RCC 7860 (cell line): ENCODE measurements at places on chromosomes 1 and 21.
A peak's percentile ranks its signal among the peaks of the same experiment; 100 is the strongest.

DNA sequence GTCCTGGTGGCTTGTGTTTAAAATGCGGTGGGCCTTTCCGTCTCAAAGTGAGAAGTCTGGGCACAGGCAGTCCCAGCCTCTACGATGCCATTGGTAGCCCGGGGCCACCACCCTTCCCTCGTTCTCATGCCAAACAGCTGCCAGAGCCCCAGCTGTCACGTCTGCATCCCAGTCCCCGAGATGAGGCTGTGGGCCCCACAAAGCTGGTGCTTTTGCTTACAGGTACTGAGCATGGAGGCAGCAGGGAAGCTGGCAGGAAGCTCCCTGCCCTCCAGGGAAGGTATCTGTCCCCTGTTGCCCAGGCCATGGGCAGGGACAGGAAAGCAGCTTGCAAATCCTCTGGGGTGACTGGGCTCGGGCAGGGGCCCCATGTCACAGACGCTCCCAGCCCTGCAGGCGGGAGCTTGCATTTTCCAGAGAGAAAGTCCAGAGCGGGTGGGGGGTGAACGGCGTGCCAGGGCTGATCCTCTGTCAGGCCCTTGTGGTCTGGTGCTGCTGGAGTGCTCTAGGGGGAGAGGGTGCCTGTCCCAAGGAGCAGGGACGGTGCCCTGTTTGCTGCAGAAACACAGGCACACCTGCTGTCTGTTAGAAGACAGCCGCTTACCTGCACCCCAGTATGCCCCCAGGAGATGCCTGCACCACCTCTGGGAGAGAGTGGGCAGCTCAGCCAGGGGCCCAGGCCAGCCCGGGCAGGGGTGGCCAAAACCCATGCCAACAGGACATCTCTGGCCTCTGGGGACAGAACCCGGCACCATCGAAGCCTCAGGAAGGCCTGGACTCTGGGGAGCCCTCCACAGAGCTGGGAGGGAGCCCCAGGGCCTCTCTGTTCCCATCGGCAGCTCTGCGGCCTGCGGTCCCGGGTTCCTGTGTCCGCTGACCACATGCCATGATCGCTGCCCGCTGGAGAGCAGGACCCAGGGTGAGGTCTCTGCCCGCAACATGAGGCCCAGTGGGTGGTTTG lies 45.9 kb downstream of the SLX9 start:
- no peak for DNase-seq

DNA sequence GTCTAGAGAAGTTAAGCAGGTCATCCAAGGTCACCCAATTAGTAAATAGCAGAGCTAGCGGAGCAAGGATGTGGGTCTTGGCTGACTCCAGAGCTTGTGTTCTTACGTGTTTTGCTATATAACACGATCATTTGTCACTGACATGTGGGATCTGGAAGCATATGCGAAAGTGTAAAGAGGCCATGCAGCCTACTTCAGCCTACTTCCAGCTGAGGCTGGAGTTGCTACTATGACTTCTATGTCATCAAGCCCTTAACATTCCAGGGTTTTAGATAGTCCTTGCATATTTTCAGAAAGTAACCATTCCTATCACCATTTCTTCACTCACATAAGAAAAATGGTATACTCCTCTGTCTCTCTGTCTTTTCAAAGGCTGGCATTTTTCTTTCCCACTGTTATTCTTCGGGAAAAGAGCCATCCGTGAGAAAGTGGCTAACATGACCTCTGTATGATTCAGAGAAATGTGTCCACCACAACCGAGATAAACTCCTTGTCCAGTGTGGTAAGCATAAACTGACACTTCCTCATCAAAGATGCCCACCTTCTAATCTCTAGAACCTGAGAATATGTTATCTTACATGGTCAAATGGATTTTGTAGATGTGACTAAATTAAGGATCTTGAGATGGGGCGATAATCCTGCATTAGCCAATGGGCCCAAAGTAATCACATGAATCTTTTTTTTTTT lies 24.0 kb upstream of the ABL2 start:
- no peak for DNase-seq

- DNase-seq = no peak
These were observed 175.9 kb downstream of the DPYD start for GRCh38 chr1:97744977-97745376.

- DNase-seq = peak; percentile 77
These were observed 25.7 kb downstream of the RAB7B start for GRCh38 chr1:205977402-205978014.

- no peak for DNase-seq
These were observed 30.9 kb downstream of the DISP1 start for GRCh38 chr1:222845763-222846162.

GRCh38 chr21:37159053-37159776 lies 86.2 kb downstream of the TTC3 start:
- DNase-seq = no peak

DNA sequence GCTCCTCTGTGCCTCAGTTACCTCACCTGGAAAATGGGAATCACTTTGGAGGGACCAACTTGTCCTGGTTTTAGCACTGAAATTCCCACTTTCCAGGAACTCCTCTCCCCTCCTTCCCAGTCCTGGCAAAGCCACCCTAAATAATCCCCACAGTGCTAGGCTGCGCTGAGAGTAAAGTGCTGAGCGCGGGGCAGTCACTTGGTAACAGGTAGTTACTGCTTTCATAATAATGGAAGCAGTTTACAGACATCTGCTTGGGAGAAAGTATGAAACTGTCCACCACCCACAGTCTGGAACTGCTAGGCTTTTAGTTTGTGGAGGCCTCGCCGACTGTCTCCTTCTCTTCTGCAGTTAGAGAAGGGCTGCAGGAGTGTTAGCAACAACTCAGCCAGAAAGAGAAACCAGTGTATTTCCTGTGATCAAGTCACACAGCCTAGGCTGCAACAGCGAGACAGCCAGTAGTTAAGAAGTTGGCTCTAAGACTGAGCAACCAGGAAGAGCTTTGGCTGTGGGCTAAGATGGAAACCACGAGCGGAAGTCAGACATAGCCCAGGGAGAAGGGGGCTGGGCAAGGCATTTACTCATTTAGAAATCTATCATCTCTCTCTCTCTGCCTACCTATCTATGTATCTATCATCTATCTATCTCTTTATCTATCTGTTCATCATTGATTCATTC lies 30.8 kb upstream of the ABCG1 start:
- DNase-seq = no peak

GRCh38 chr1:228140724-228141225 lies 696 bp downstream of the GUK1 start:
- no peak for DNase-seq

GRCh38 chr1:22615886-22616285 lies 20.5 kb upstream of the C1QA start:
- DNase-seq = no peak

GRCh38 chr1:92095874-92096273 lies 15.7 kb downstream of the BTBD8 start:
- no peak for DNase-seq

DNA sequence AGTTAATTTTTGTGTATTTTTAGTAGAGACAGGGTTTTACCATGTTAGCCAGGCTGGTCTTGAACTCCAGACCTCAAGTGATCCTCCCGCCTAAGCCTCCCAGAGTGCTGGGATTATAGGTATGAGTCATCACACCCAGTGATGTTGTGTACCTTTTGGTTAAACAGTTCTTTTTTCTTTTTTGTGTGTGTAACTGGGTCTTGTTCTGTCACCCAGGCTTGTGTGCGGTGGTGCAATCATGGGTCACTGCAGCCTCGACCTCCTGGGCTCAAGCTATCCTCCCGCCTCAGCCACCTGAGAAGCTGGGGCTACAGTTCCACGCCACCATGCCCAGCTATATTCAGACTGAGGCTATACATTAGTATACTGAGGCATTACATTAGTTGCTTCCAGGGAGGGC lies 37.8 kb downstream of the GABPB2 start:
- no peak for DNase-seq

DNA sequence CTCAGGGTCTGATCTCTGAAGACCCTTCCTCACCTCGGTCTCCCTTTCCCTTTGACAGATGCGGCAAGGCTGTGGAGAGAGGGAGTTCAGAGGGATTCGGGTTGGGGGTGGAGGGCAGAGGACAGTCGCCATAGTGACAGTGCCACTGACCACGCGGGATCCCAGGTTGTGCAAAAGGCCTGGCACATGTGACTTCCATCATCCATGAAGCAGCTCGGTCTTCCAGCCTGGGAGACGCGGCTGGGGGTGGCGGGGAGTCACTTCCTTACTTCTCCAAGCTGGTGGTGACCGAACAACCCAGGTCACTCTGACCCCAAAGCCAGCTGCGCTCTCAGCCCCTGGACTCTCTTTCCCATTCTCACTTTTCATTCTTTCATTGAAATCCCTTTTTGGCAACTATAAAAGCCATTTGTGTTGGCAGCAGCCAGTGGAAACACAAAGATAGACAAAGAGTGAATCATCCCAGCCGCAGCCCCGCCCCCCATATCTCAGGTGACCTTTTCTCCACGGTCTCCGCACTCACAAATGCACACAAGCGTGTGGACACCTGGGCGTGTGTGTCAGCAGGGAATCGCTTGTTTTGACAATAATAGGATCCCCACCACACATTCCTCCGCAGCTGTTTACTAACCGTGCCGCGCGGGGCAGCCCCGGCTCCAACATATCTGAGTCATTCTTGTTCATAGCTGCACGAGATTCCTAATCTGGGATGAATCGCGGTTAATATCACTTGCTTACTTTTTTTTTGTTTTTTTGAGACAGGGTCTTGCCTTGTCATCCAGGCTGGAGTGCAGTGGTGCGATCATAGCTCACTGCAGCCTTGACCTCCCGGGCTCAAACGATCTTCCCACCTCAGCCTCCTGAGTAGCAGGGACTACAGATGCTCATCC lies 68.3 kb downstream of the DHRS3 start:
- DNase-seq = peak; percentile 95

DNA sequence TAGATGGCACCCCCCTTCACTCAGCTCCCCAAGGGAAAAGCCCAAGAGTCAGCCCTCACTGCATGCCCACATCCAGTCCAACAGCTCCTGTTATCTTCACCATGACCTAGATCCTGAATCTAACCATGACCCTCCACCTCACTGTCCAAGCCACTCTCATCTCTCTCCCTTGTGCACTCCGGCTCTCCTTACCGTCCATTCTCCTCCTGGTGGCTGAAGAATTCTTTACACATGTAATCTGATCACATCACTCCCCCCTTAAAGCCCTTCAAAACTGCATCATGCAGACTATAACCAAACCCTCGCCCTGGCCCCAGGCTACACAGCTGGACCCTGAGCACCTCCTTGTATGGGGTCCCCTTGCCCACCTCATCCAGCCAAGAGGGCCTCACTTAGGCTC lies 14.0 kb upstream of the PAQR7 start:
- DNase-seq = no peak

GRCh38 chr1:158077411-158078256 lies 84.2 kb downstream of the KIRREL1 start:
- no peak for DNase-seq

DNA sequence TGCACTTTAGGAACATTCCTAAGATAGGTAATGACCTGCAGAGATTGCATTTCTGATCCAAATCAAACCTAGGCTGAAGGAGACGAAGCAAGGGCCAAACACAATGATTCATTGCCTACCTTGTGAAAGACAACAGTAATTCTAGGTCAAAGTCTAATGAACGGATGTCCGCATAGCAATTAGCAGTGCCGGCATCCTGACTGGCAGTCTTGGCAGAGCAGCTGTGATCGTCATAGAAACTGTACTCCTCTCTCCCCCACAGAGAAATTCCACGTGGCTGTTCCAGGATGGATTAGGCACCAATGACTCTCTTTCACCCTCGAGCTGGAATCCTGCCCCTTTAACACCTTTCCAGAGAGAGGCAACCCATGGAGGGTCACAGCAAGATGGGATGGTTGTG lies 28.9 kb upstream of the VAV3 start:
- DNase-seq = no peak

- DNase-seq = no peak
These were observed 121.7 kb downstream of the ATF6 start for GRCh38 chr1:161887730-161888287.

GRCh38 chr1:227125929-227126545 lies 185.9 kb downstream of the COQ8A start:
- no peak for DNase-seq

DNA sequence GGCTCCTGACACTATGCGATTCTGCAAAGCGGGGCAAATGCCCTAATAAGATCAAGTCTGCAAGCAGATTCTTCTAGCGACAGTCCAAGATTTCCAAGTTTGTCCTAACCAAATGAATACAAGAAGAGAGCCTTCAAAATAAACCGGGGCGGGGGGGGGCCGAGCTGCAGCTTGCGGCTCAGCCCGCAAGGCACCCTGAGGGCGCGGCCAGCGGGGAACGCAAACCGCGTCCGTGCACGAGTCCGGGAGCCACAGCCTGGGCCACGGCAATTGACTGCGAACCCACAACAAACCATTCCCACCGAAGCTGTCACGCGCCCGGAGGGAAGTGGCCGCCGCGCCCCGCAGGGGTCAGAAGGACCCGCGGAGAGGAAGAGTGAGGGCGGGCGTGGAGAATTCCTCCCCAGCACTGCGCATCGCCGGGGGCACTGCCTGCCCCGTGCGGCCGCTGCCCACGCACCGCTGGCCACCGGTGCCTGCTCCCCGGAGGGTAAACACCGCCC lies 687 bp downstream of the TGFBR3 start:
- DNase-seq = no peak

DNA sequence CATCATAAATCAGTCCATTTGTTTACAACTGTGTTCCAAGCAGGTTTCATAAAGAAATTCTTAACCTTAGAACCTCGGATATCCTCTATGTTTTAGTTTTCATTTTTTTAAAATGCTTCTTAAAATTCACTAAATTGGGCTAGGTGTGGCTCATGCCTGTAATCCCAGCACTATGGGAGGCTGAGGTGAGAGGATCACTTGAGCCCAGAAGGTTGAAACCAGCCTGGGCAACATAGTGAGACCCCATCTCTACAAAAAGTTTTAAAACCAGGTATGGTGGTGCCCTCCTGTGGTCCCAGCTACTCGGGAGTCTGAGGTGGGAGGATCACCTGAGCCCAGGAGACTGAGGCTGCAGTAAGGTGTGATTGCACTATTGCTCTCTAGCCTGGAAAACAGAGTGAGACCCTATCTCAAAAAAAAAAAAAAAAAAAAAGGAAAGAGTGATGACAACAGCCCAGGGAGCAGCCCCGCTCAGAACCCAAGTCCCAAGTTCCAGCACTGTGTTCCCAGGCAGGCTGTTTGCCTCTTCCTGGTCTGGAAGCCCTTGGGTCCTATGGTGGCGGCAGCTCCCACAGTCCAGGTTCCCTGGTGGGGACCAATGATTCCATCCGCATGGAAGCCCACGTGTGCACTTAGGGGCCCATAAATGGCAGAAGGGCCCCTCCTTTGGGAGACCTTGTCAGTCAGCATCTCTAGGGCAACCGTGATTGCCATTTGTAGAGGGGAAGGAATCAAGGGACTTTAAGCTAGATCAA lies 24.7 kb upstream of the SPSB1 start:
- no peak for DNase-seq

- no peak for DNase-seq
These were observed at the start of gene IFNGR2 for GRCh38 chr21:33403128-33403785. Gene IFNGR2, plus strand, starts transcription at chr21:33403413. Its CDS starts 131 bp downstream, at chr21:33403544.

GRCh38 chr1:234458352-234459017 lies 20.5 kb downstream of the TARBP1 start:
- DNase-seq = no peak

GRCh38 chr1:204296431-204296988 lies 63.2 kb downstream of the PLEKHA6 start:
- no peak for DNase-seq

- peak; percentile 15 for DNase-seq
These were observed 48.4 kb downstream of the TRIM11 start for GRCh38 chr1:228358039-228358763.
